Diencephalon (tissue), 1 donor: ENCODE measurements at places on chromosomes 11 and 22. TPM values are rescaled to one million over a fixed set of nuclear protein-coding genes. Genes with fewer than 3 reads are reported as not detected.

The RFPL3 gene
- not detected for total RNA-seq

The GNAZ gene
- 120 TPM for total RNA-seq

The SOX6 gene
- total RNA-seq, result 54.7 TPM

The AIFM3 gene
- 27.5 TPM for total RNA-seq

The PHLDA2 gene
- total RNA-seq, result not detected

The MSANTD4 gene
- total RNA-seq, result 73.1 TPM

The PGA5 gene
- total RNA-seq, result not detected
